Myocyte (in vitro differentiated cells): ENCODE measurements at places on chromosomes 1 and 21.
A peak's percentile ranks its signal among the peaks of the same experiment; 100 is the strongest.

GRCh38 chr1:57248830-57249229, 175.0 kb downstream of the DAB1 start:
- no peak for DNase-seq

GRCh38 chr21:31201548-31201947, 142.5 kb downstream of the TIAM1 start:
- peak; percentile 62 for DNase-seq

DNA sequence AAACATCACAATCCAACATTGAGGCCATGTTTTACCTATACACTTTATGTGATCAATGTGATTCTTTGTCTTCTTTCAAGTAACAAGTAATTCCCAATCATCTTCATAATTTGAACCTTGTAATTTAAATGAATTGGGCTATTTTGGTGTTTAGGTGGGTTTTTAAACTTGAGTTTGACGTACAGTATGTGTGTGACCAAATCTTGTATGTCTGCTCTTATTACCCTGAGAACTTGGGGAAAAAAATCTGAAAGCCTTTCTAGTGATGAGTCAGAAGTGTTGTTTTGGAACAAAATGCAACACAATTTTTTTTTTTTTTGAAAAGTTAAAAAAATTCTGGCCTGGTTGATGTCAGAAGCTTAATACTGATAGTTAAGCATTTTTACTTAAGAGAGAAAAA, 68.5 kb downstream of the HHAT start:
- peak; percentile 66 for DNase-seq

DNA sequence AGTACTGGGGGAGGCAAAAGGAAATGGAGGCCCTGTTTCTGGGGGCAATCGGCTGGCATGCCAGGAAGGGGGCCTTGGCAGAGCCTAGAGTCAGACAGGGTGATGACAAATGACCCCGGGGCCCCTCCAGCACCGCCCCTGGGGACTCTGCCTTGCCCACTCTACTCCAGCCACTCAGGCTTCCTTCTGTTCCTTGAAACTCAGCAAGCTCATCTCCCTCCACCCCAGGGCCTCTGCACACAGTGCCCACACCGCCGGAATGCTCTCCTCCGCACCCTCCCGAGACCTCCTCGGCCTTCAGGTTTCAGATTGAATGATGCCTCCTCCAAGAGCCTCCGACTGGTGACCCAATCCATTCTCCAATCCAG, 122.5 kb upstream of the ZBTB40 start:
- DNase-seq = no peak

DNA sequence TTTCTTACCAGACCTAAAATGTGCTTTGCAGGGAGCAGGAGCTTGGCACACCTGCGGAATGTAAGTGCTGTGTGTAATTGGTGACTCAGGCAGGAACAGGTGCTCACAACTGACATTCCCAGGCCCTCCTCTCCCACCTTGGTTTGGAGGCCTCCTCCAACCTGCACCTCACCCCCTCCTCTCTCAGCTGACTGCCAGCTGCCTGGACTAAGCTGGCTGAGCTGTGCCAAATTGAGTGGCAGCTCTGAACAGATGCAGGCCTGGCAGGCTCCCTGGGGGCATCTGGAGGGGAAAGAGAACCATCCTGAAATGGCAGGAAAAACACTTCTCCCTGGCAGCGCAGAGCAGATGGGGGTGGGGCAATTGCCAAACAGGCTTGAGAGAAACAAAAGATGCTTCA, 91.7 kb upstream of the PGBD5 start:
- DNase-seq = peak; percentile 82

DNA sequence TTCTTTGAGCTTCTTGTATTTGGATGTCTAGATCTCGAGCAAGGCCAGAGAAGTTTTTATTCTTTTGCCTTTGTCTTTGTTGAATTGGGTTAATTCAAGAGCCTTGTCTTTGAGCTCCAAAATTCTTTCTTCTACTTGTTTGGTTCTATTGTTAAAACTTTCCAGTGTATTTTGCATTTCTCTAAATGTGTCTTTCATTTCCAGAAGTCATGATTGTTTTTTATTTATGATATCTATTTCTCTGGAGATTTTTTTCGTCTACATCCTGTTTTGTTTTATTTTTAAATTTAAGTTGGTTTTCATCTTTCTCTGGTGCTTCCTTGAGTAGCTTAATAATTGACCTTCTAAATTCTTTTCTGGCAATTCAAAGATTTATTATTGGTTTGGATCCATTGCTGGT, 61.8 kb downstream of the DTL start:
- no peak for DNase-seq

DNA sequence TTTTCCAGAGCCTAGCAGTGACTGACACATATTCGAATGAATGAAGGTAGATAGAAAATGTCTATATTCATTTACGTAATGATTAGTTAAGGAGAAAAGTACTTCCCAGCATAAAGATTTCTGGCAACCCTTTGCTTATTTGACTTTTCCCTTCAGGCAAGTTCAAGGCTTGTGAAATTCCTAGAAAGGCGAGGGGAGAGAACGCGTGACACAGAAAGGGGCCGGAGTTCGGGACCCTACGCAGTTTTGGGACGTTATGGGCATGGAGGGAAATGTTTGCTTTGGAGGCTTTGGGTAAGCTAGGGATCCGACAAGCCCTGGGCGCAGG, 472 bp upstream of the USP25 start:
- DNase-seq = no peak

DNA sequence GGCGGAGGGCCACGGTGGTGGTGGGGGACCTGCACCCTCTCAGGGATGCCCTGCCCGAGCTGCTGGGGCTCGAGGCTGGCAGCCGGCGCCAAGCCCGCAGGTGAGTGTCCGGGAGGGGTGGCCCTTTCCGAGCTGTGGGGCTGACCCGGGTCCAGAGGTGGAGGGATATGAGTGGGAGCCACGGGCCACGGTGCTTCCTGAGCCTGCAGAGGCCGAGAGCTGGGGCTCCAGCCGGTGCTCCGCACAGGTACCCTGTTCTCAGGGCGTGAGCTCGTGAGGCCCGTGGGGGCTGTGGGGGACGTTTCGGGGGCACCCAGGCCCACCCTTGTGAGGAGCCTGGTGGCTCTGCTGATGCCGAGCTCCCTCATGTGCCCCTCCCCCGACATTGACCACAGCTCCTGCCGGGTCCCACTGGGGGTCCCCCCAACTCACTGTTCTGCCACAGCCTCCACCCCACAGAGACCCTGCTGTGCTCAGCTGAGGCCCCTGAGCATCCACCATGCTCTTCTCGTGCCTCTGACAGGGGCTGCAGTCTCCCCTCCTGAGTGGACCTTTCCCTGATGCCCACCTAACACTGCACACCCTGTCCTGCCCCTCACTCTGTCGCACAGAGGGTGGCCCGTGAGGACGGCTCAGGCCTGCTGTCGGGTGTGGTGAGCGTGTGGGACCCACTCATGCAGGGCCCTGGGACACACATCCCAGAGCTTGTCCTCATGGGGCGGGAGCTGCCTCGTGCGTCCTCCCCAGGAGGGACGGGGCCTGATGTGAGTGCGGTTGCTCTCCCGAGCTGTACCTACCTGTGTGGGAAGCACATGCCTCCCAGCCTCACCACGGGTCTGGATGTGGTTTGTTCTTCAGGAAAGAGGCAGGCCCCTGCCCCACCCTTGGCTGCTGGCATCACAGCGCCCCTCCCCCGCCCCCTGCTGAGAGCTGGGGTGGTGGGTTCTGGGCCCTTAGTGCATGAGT, 27.5 kb downstream of the SLX9 start:
- DNase-seq = no peak

- no peak for DNase-seq
Measured at GRCh38 chr1:206419250-206419649, 51.0 kb upstream of the IKBKE start.

- peak; percentile 26 for DNase-seq
Measured at GRCh38 chr1:212858461-212859265, 588 bp downstream of the FLVCR1 start.

GRCh38 chr1:64913361-64914015, 52.9 kb downstream of the JAK1 start:
- DNase-seq = no peak

GRCh38 chr21:22885079-22885478, 1886.9 kb downstream of the NCAM2 start:
- DNase-seq = no peak

- DNase-seq = no peak
Measured at GRCh38 chr21:17866590-17866989, 47.4 kb upstream of the C21orf91 start.

- no peak for DNase-seq
Measured at GRCh38 chr1:5565281-5566125, 426.7 kb downstream of the NPHP4 start.

DNA sequence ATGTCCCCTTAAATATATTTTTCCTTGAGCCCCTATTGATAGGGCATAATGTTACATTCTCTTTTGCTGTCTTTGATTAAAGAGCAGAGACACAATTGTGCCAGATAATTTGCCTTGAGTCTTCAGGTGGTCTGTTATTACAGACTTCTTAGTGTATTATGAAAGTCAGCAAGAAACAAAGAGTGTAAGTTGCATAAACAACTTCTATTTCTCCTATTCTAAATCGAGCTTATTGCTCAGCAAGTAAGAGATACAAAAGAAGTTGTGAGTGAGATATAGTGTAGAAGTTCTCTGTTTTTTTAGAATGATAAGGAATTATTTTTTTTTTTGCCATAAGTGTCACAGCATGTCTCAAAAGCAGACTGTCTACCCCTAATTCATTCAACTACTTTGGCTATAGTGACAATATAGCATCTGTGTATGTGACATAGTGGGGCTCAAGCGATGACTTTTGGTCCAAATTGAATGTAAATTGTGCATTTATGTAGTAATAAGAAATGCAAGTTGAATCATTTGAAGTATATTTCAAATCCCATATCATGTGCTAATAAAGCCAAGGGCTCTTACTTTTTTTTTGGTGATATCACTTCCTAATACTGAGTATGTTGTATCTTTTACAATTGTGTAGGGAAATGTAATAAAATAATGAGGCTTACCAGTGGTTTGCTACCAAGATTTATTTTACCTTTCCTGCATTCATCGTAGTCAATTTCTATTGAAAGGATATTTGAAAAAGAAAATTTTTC, 81.3 kb downstream of the RGL1 start:
- DNase-seq = no peak

GRCh38 chr1:34405266-34405959, 228.7 kb downstream of the C1orf94 start:
- DNase-seq = no peak

GRCh38 chr21:16137106-16137505, 407.3 kb downstream of the USP25 start:
- DNase-seq = no peak

- no peak for DNase-seq
Measured at GRCh38 chr1:66840929-66841328, 39.9 kb upstream of the INSL5 start.

GRCh38 chr21:28979092-28979491, 13.6 kb downstream of the LTN1 start:
- DNase-seq = no peak

GRCh38 chr1:51648180-51649109, 31.6 kb downstream of the OSBPL9 start:
- no peak for DNase-seq

- DNase-seq = no peak
Measured at GRCh38 chr1:230747890-230748800, 957 bp downstream of the CAPN9 start.

- peak; percentile 65 for DNase-seq
Measured at GRCh38 chr1:164765557-164765956, 206.6 kb downstream of the PBX1 start.

DNA sequence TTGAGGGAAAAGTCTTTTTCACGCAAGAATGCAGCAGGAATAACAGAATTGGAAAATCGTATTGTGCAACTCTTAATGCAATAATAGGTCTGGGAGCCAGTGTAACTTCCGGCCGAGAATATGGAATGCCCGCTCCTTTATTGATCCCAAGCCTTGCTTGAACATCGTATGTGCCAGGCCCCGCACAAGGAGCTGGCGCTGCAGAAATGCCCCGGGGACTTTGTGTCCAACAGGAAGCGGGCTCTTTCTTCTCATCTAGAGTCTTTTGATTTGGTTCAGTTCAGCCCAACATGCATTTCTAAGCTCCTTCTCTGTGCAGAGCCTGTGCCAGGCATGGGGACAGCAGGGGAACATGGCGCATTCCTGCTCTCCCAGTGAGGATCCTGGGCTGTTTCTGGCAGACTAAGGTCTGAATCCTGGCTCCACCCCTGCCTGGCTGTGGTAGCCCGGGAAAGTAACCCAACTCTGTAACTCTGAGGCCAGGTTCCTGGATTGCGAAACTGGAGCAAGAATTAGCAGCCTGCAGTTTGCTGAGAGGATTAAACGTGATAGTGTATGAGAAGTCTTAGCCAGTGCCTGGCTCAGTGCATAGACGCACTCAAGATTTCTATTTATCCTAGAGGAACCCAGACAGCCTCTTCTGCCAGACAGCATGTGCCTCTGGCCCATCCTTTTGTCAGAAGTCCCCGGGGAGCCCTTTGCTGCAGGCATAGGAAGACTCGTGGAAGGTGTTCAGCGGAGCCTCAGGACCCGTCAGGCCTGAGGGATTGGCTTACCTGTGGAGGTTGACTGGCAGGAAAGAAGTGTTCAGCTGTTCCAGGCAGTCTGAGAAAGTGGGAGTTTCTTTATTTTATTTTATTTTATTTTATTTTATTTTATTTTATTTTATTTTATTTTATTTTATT, 987 bp upstream of the CDCP2 start:
- DNase-seq = peak; percentile 49

DNA sequence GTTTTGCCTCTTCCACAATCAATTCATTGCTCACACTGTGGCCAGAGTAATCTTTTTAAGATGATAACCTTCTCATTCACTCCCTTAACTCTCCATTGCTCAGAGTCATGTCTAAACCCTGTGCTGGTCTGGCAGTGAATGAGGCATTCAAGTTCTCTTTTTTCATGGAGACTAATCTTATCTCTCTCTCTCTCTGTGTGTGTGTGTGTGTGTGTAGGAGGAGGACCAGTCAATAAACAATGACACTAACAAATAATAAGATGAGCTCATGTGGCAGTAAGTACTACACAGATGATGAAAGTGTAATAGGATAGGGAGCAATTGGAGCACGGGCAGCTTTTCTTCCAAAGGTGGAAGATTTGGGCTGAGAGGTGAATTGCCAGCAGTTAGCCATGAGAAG, 122.0 kb upstream of the B3GALT2 start:
- DNase-seq = no peak

DNA sequence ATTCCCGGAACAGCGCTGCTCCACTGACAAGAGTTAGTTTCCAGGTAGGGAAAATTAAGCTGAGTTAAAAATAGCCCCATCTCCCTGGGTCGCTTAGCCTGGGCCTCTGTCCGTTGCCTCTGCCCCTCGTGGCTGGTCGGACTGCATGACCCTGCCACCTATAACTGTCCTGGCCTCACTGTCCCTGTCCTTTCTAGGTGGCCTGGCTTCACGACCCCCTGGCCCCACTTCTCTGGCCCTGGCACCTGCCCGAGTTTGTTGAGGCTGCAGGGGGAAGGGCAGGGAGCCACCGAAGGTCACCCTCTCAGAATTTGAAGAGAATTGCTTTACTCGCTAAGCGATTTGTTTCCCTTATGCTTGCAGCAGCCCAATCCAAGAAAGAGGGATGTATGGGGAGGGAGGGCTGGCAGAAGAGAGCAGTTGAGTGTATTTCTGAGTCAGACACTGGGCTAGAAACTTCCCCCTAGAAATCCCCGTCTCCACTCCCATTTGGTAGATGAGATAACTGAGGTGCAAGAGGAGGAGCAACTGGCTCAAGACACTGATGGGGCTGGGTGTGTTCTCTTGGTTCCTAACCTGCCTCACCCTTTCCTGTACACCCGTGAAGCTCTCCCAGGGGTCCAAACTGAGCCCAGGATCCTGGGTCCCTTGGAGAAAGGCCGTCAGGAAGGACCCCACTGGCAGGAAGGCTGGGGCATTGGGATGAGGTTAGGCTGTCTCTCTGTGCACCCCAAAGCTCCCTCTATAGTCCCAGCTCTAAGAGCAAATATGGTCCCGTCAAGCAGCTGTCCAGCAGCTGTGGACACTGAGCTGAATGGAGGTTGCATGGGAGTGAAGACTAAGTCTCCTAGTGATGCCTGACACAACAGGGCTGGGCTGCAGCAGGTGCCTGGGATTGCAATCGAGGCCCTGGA, 2.9 kb upstream of the EDN2 start:
- DNase-seq = peak; percentile 65
